ENCODE measurements at places on chromosomes 3 and 15. TPM values are rescaled to one million over a fixed set of nuclear protein-coding genes. Genes with fewer than 3 reads are reported as not detected.
A peak's percentile ranks its signal among the peaks of the same experiment; 100 is the strongest.

FMN1 gene
- total RNA-seq: 125 TPM

DNA sequence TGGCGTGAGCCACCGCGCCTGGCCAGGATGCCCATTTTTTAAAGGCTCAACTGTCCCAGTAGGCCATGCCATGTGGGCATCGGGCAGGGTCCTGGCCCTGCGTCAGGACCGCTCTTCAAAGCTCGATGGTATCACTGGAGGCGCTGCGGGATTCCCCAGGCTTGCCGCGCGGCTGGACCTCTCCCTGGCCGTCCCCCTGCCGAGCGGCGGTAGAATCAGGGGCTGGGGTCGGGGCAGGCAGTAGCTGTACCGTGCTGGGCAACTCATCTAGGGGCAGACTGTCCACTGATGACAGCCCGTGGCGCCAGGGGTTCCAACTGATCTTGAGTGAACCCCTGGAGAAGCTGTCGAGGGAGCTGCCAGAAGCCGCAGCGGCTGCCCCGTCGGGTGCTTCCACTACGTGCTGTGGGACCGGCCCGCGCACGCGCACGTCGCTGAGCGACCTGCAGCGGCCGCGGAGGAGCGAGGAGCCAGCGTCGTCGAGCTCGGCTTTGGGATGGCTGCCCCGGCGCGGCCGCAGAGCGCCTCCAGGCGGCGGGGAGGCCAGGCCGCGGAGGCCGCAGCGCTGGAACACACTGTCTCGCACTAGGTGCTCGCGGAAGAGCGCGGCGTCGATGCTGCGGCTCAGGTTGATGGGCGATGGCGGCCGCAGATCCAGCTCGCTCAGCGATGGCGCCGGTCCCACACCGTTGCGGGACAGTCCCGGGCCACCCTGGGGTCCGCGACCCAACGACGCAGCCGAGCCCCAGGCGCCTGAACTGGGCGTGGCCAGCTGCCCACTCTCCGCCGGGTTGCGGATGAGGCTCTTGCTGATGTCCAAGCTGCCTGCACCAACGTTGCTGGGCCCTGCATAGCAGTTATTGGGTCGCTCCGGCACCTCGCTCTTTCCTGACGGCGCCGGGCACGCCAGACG is 5.8 kb downstream of the PRRT3 start:
- DNase-seq: peak; percentile 78

DNA sequence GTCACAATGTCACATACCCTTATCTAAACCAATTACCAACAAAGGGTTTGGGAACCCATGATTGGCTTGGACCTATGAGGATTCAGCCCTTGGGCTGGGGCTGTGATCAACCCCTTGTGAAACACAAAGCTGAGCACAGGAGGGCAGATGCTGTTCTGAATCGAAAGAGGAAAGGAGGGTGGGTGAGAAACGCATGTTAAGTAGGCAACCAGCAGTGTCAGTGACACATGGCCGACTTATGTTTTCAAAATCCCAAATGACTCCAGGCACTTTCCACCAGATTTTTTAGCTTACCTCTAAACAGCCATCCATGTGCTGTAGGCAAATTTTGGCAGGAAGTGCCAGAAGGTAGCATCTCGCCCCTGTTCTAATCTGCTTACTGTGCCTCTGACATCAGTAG is 34.1 kb upstream of the KLHL25 start:
- DNase-seq: no peak

MYO9A gene
- total RNA-seq: 72.7 TPM

DNA sequence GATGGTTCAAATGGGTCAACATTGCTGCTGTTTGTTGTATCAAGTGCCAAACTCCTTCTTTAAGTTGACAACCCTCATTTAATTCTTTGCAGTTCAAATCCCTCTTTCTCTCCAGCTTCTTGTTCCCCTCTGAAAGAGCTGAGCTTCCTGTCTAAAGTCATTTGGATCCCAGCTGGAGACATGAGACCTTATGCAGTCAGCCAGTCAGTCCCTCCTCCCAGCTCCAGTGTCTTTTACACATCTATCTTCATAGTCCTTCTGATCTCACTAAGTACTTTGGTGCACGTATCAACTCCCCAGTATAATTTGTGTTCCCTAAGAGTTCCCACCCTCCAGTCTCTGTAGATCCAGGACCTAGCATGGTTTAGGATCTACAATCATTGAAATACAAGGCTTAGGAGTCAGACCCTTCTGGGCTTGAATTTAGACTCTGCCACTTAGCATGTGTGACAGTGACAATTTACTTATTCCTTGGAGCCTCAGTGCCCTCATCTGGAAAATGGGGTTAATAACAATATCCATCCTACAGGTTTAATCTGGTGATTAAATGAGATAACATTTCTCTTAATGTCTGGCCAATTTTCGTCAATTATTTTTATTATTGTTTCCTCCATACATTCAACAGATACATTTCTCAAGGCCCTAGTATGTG is 102.8 kb upstream of the SEMA6D start:
- DNase-seq: no peak

SH2D7 gene
- not detected for total RNA-seq

GRCh38 chr3:32062950-32063582 is 43.4 kb upstream of the GPD1L start:
- no peak for DNase-seq

- DNase-seq: no peak
These were observed 393.8 kb downstream of the ZNF385D start for GRCh38 chr3:21357241-21357640.

DNA sequence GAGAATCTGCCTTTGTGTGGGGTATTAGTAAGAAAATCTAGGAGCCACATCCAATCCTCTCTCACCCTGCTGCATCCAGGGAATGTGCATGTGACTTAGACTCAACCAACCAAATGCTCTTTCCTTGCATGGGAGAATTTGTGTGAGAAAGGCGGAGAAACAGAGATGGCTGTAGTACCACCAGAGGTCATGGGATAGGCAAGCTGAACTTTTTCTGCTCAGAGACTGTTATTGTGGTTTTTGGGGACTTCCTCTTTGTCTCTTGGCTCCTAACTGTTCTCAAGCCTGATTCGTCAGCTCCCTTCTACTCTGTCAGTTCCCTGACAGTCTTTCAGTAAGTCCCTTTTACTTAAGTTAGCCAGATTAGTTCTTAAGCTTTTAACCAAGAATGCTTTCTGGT is 2.6 kb upstream of the ZSCAN2 start:
- no peak for DNase-seq

ZPLD1 gene
- not detected for total RNA-seq

DNA sequence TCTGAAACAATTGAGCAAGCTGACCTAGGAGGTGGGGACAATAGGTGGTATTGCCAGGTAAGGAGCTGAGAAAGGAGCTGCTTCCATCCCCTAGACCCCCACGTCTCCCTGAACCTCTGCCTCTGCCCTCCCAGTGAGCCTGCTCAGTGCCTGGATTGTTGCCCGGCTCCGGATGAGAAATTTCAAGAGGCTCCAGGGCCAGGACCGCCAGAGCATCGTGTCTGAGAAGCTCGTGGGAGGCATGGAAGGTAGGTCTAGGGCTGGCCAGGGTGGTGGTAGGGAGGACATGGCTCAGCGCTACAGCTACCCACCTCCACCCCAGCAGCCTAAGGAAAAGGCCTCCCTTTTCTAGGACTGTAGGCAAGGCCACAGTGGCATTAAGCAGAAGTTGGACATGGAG is 13.3 kb downstream of the DUOX1 start:
- no peak for DNase-seq

CA12 gene
- total RNA-seq: 2.3 TPM

SKOR1 gene
- total RNA-seq: 2.2 TPM

DNA sequence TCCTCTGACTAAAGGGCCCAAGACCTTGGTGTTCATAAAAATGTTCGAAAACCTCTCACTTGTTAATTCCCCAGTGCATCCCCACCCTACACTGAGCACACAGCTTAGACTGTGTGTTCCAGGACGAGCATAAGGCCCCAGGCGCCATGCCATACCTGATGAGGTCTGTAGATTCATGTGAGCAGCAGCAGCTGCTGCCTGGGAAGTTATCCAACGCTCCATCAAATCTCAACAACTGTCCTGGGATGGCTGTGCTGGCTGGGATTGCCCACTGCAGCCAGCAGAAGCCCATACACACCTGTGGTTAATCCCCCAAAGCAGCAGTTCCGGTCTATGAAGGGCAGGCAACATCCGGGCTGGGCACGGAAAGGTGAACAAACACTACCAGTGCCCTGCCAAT is 391.2 kb downstream of the IL20RB start:
- DNase-seq: no peak

- no peak for DNase-seq
These were observed 10.3 kb upstream of the KIF7 start for GRCh38 chr15:89665449-89666181.

DNA sequence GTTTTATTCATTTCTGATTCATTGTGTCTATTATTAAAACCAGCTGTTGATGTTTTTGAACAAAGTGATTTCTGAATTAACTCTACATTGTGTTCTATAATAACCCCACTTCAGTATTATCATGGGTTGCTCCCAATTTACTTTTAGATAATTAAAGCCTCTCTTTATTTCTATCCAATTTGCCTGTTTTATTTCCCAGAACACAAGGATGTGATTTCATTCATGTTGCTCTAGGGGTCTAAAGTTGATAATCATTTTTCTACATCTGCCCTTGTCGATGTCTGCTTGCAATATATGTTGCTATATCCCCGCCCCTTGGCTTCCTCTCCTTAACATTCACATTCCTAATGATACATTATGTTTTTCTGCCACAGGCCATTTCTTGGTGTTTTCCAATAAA is 747.3 kb downstream of the CADM2 start:
- DNase-seq: no peak

GRCh38 chr15:94744080-94744793 is 512.9 kb downstream of the MCTP2 start:
- no peak for DNase-seq

ALDH1L1 gene
- total RNA-seq: 47.8 TPM

DNA sequence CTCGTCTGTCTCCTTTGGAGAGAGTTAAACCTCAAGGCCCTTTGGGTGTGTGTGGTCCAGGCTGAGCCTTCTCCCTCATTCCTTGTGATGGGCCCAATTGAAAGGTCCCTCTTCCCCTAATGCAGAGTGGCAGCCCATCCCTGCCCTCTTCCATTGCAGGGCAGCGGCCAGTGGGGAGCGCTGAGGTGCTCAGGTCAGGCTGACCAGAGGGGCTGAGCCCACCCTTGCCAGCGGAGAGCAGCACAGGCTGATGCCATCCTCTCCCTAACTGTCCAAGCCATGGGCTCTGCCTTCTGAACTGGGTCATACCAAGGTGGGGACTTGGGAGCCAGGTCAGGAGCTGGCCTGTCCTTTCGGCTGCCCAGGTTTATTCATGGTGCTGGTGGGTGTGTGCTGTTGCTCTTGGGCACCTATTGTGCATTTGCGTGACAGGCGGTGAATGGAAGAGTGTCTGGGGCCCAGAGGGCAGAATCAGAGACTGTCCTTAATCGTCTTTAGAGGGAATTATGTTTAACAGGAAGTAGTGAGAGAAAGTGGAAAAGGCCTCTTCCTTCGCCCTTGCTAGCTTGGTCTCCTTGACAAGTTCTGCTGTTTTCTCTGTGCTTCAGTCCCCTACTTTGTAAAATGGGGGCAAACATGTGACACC is 96.9 kb downstream of the VGLL4 start:
- DNase-seq: peak; percentile 29

GOLGA6L10 gene
- 3.7 TPM for total RNA-seq

- no peak for DNase-seq
These were observed 24.0 kb upstream of the LIPC start for GRCh38 chr15:58407778-58408177.

CKMT1B gene
- total RNA-seq: 108 TPM

MAPKAPK3 gene
- total RNA-seq: 14.5 TPM
